ENCODE measurements at places on chromosomes 11 and 22.

GRCh38 chr11:13287036-13287435, 9.4 kb downstream of the BMAL1 start:
- no peak for DNase-seq

- DNase-seq: no peak
Observed at GRCh38 chr22:25395915-25396314, 168.6 kb upstream of the GRK3 start.

GRCh38 chr22:37675930-37676735, 697 bp downstream of the LGALS1 start:
- DNase-seq: no peak

GRCh38 chr11:76854709-76855108, 6.0 kb upstream of the ACER3 start:
- DNase-seq: no peak

DNA sequence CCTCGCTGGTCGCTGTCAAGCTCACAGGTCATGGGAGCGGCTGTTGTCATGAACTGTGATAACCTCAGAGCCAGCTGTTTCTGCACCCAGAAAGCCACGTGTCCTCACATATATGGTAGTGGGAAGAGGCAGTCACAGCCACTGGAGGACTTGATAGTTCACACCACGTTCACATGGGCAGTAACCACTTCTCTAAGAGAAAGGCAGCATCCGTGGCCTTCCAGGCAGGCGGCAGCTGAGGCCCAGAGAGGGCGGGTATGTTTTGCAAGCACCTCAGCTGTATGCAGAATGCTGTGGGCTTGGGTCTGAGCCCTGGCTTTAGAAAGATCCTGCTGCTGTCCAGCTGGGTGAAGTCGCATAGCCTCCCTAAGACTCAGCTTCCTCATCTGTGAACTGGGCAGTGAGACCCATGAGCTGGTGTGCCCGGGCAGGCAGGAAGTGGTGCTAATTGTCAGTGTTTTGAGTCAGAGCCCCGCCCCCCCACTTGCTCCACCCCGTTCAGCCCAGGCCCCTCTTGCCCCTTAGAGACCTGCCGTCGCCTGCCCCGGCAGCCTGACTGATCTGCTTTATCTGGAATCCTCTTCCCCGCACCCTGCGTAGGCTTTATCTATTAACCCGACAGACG, 13.3 kb downstream of the TTC38 start:
- no peak for DNase-seq

DNA sequence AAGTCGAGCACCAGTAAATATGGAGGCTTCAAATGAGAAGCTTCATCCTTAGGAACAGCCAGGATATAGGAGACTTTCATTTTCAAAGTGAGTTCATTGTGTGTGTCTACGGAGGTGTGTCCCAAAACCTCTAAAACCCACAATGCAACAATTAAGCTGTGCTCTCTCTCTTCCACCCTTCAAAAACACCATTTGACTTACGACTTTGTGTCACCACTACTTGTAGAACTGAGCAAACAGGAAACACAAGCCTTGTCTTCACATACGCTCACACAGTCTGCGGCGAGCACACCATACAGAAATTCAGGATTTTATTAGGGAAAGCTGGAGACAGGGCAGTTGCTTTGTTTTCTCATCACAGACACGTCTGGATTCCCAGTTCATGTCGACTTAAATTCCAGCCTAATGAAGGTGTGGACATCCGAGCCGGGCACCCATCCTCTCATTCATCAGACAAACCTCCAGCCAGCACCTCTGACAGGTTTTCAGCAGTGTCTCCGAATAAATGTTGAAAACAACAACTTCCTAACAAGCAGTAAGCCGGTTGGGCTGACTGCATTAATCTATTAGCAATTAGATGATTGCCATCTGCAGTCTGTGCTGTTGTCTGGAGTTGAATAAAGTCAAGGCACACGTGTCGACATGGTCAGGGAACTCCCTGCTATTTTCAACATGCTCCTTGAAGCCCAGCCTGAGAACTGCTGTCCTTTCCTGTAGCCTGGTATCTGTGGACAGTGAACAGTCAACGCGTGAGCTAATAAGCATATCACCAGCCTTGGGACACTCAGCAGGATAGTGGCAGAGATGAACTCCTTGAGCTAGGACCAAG, 1411.1 kb downstream of the BRD1 start:
- DNase-seq: no peak

GRCh38 chr11:67113231-67113721, 5.8 kb upstream of the KDM2A start:
- no peak for DNase-seq

GRCh38 chr22:50305393-50305922, 2.0 kb downstream of the PLXNB2 start:
- DNase-seq: no peak

DNA sequence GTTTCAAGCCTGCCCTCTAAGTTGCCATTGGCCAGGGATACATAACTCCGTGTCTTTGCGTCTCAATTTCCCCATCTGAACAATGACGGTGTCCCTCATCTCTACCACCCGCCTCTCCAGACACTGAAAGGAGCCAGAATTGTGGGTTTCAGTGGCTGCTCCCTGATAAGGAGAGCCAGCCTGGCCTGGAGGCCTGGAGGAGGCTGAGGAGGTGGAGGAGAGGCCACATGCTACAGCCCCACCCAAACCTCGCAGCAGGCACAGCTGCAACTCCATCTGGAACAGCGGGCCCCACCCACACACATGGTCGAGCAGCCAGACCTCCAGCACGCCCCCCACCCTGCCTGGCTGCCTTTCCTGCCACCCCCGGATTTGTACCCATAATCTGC, 34.4 kb upstream of the CD82 start:
- DNase-seq: no peak

GRCh38 chr22:39665661-39666431, 95.3 kb downstream of the CACNA1I start:
- no peak for DNase-seq

- no peak for DNase-seq
Observed at GRCh38 chr11:46047520-46047919, 73.7 kb downstream of the PHF21A start.

DNA sequence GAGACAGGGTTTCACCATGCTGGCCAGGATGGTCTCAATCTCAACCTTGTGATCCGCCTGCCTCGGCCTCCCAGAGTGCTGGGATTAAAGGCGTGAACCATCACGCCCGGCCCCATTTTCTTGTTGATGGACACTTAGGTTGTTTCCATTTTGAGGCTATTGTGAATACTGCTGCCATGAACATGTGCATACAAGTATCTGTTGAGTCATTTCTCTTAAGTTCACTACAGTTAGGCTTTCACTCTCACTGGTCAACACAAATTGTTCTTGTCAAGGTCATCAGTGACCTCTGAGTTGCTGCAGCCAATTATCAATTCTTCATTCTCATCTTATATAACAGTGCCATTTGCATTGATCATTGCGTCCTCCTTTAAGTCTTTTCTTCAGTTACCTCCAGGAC, 13.0 kb upstream of the ZBTB44 start:
- DNase-seq: no peak

DNA sequence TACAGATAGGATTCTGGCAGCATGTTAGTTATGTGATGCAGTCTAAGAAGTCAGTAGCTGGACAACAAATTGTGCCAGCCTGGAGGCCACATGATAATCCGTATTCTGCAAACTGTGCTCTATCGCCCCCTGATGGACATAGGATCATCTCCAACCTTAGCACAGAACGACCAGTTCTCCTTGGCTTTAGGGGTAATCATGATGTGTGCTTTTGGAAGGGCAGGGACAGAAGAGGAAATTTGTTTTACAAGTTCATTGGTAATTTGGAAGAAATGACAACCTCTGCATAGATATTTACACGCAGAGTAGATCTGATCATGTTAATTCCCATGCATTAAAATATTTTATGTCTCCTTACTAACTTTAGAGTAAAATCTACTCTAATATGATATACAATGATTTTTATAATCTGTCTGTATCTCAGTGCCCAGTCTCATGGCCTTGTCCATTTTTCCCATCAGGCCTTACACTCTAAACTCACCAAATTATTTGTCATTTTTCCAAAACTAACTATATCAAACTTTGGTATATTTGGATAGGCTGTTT, 12.1 kb downstream of the OR10D3 start:
- DNase-seq: no peak

- no peak for DNase-seq
Observed at GRCh38 chr11:120712881-120713280, 201.3 kb downstream of the GRIK4 start.

DNA sequence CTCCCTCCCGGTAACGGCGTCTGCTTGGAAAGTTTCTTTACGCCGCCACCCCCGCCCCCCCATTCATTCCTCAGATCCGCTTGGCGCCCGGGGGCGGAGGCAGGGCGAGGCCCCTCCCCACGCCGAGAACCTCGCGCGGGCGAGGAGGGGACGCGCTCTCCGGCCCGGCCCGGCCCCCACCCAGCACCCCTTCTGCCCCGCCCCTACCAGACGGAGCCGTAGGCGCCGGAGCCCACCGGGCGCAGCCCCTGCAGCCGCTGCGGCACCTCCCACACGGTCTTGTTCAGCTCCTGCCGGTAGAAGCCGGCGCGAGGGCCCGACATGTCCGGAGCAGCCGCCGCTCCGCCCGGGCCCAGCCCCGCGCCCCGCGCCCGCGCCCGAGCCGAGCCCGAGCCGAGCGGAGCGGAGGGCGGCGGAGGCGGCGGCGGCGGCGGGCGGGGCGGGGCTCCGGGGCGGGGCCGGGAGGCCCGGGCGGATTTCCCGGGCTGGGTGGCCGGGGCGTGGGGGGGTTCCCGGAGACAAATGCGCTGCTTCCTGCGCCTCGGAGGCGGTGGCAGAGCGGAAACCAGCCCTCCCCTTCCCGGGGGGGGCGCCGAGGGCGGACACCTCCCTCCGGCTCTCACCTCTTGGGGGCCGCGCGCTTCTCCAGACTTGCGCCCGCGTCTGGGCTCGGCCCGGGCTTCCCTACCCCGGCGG, at the start of gene MAPK11:
Gene MAPK11 (minus strand): TSS at position 411 of the 696 bp plus-strand sequence. CDS start 88 bp downstream, at position 323.
- DNase-seq: no peak

DNA sequence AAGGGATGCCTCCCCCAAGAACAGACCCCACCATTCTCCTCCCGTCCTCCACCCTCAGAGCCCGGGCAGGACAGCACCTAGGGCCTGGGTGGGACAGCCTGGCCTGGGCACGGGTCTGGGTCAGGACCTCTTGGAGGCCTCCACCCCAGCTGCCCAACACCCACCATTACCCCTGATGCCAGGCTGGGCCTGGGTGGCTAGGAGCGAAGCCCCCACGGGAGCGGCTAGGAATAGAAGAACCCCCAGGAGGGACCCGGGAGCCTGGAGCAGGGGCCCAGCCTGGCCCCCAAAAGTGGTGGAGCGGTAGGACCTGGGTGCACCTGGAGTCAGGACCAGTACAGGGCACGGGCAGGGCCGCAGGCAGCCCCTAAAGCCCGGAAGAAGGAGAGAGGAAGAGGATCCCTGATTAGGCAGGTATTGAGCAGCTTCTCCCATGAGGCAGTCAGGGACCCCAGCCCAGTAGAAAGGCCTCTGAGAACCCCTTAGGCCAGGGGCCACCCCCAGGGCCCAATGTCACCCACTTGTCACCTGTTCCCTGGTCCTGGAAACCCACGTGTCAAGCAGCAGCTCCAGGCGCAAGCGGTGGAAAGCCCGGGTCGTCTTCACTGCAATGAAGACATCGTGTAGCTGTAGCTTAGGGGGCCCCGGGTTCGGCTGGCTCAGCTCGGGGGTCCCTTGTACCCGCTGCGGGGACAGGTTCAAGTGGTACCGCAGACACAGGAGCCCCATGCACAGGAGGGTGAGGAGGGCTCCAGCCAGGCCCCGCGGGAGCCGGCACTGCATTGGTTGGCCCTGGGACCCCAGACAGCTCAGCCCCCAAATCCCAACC, 575 bp downstream of the MFNG start:
- no peak for DNase-seq

DNA sequence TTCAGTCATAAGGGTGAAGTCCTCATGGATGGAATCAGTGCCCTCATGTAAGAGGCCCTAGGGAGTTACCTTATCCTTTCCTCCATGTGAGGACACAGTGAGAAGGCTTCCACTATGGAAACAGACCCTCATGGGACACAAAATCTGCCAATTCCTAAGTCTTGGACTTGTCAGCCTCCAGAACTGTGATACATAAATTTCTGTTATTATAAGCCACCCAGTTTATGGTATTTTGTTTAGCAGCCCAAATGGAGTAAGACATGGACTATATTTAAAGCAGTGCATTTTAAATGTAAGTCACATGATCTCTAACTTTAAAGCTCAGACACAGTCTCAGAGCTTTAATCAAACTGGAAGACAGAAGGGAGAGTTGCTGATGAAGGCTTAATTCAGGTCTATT, 619.8 kb upstream of the CHORDC1 start:
- no peak for DNase-seq

- no peak for DNase-seq
Observed at GRCh38 chr22:20090730-20091240, 10.7 kb downstream of the DGCR8 start.

DNA sequence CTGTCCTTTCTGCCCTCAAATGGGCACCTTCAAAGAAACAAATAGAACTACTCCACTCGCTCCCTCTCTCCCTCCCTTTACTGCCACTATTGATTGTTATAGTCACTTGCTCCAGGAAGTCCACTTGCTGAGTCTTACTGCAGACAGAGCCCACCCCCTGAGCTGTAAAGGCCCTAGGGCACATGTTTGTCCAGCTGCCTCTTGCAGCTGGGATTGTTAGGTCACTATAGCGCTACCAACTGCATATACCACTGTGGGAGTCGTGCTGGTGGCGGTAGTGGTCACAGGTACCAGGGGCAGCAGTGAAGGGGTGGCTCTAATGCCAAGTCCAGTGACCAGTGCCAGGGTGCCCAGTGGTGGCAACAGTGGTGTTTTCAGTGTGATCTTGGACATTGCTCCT, 4.4 kb upstream of the SREBF2 start:
- no peak for DNase-seq

GRCh38 chr11:130813638-130814037, 102.6 kb downstream of the SNX19 start:
- no peak for DNase-seq

DNA sequence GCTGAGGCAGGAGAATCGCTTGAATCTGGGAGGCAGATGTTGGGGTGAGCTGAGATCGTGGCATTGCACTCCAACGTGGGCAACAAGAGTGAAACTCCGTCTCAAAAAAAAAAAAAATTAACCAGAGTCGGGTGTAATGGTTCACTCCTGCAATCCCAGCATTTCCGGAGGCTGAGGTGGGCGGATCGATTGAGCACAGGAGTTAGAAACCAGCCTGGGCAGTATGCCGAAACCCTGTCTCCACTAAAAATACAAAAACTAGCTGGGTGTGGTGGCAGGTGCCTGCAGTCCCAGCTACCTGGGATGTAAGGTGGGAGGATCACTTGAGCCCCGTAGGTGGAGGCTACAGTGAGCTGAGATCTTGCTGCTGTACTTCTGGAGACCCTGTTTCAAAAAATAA, 1.5 kb downstream of the RANGAP1 start:
- DNase-seq: no peak

Data from NCI-H1048 (cell line).